ENCODE measurements at places on chromosomes 1 and 21.

DNA sequence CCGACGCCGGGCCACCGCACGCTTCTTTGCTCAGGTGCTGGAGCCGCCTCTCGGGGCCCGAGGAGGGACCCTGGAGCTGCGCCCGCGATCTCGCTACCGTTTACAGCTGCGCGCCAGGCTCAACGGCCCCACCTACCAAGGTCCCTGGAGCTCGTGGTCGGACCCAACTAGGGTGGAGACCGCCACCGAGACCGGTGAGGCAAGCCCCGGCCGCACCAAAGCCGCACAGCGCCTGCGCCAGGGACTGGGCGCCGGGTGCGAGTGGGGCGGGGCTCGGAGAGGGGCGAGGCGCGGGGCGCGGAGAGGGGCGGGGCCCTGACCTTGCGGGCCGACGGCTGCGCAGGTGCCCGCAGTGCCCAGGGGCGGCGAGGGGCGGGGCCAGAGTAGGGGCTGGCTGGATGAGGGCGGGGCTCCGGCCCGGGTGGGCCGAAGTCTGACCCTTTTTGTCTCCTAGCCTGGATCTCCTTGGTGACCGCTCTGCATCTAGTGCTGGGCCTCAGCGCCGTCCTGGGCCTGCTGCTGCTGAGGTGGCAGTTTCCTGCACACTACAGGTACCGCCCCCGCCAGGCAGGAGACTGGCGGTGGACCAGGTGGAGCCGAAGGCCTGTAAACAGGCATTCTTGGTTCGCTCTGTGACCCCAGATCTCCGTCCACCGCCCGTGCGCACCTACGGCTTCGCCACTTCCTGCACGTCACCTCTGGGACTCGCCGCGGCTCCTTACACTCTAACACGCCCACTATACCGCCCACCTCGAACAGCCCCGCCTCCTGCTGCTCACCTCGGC is 9.8 kb upstream of the CDC20 start:
- peaks cover 47% of the 10 kb centered on the region for H3K4me1 ChIP-seq
- peak overlapping the region; percentile 75 for H3K4me3 ChIP-seq
- DNase-seq: peak; percentile 97

DNA sequence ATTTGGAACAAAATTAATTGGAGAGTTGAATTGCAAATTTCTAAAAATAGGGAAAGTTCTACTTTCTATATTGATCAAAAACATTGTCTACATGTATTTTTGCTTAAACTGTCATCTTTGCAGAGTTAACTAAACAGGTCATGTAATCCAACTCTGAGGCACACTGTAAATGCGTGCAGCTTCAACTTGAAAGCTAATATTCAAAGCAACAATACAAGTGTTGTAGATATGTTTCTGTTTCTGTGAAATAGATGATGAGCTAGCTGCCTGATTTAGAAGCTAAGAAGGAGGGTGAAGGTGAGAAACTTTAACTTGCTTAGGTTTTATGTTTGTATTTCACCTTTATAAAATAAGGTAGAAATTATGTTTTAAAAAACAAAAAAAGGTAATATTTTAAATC is 77.2 kb downstream of the IVNS1ABP start:
- DNase-seq: no peak
- H3K4me3 ChIP-seq: no peak overlapping the region
- no peak overlapping the region for H3K27ac ChIP-seq
- peaks cover 9% of the 10 kb centered on the region for H3K4me1 ChIP-seq
- no peaks in the 10 kb centered on the region for H3K36me3 ChIP-seq
- no peaks in the 10 kb centered on the region for H3K27me3 ChIP-seq

GRCh38 chr1:54883349-54884102 is 3.5 kb downstream of the DHCR24 start:
- H3K27ac ChIP-seq: no peak overlapping the region
- H3K36me3 ChIP-seq: peaks cover 26% of the 10 kb centered on the region
- no peak overlapping the region for H3K4me3 ChIP-seq

DNA sequence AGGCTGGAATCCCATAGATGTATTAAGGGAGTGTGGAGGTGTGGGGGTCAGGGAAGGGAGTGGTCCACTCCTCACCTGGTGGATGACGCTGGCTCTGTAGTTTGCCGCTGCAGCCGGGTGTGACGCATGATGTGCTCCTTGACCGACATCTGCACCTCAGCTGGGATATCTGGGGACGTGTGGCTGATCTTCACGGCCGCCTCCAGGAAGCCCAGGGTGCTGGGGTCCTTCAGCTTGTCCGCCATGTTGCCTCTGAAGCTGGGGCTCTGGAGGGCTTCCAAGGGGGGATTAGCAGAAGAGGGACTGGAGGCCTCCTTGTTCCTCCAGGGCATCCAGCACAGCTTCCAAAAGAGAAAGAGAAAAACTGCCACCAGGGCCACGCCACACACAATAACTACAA is 14.1 kb downstream of the SYT6 start:
- H3K4me3 ChIP-seq: no peak overlapping the region
- H3K4me1 ChIP-seq: peaks cover 9% of the 10 kb centered on the region
- no peaks in the 10 kb centered on the region for H3K27me3 ChIP-seq
- DNase-seq: no peak
- H3K27ac ChIP-seq: no peak overlapping the region

DNA sequence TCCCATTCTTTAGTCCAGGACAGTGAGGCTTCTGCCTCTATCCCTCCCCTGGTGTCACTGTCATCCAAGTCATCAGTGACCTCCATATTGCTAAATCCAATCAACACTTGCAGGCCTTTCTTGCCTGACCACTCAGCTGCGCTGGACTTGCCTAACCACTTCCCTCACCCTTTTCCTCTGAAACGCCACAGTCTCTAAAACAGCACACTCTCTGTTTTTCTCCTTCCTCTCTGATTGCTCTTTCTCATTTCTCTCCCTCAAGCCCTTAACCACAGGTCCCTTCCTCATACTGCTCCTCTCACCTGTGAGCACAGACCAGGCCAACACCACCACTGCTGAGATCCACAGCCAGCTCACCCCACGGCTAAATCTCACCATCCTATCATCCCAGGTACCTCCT is 17.5 kb downstream of the TAL1 start:
- no peak overlapping the region for H3K4me3 ChIP-seq
- H3K27me3 ChIP-seq: peaks cover 48% of the 10 kb centered on the region
- no peaks in the 10 kb centered on the region for H3K36me3 ChIP-seq
- DNase-seq: no peak

DNA sequence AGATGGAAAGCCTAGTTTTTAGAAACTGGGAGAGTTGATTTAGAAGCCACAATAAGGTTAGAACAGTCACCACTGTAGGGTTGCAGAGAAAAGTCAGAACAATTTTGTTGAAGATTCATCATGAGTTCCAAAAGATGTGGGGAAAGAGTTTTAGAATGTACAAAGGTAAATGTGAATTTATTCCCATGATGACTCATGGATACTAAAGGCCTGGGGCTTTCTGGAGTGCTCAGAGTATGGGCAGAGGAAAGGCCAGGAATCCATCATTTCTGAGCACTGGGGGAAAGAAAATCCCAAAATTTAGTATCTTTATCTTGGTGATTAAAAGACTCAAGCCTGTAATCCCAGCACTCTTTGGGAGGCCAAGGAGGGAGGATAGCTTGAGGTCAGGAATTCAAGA is 17.8 kb downstream of the YBX1 start:
- no peak for DNase-seq
- no peak overlapping the region for H3K27ac ChIP-seq
- no peak overlapping the region for H3K4me3 ChIP-seq
- peaks cover 58% of the 10 kb centered on the region for H3K36me3 ChIP-seq
- H3K4me1 ChIP-seq: no peaks in the 10 kb centered on the region
- no peaks in the 10 kb centered on the region for H3K27me3 ChIP-seq

DNA sequence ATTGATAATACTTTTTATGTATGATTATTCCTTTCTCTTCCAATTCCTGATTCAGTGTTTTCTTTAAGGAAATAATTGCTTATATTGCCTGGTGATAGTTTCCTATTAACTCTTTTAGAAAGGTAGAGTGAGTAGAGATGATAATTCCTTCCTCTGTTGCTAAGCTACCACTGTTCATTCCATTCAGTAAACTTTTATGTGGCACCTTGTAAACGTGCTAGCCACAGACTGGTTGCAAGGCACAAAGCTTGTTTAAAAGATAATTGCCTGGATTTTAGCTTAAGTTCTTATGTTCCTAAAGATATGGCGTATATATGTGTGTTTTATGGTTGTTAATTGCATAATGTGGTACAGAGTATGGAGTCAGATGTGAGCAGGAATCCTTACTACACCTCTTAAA is 3.2 kb downstream of the ZFYVE9 start:
- H3K4me3 ChIP-seq: no peak overlapping the region
- H3K4me1 ChIP-seq: peaks cover 9% of the 10 kb centered on the region
- no peak for DNase-seq
- H3K27me3 ChIP-seq: peaks cover 15% of the 10 kb centered on the region
- H3K36me3 ChIP-seq: no peaks in the 10 kb centered on the region
- no peak overlapping the region for H3K27ac ChIP-seq

GRCh38 chr1:198373376-198373775 is 167.1 kb downstream of the ATP6V1G3 start:
- H3K36me3 ChIP-seq: no peaks in the 10 kb centered on the region
- H3K27ac ChIP-seq: no peak overlapping the region
- DNase-seq: no peak
- H3K27me3 ChIP-seq: no peaks in the 10 kb centered on the region
- no peaks in the 10 kb centered on the region for H3K4me1 ChIP-seq
- no peak overlapping the region for H3K4me3 ChIP-seq

DNA sequence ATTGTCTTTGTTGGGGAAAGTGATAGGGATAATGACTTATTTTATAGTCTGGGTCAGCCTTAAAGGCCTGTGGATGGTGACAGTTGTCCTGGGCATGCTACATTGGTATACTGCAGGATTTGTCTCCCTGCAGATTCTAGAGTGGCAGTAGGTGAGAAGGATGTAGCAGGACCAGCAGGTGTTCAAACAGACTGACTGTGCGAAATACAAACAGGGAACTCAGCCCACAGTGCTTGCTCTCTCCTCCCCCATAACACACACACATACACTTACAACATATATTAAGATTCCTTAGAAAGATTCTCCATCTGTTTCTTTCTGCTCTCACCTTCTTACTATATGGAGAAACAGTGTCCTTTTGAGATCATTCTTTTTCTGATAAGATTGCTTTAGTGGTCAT is 6.9 kb downstream of the PDE4B start:
- H3K27ac ChIP-seq: no peak overlapping the region
- no peaks in the 10 kb centered on the region for H3K4me1 ChIP-seq
- DNase-seq: no peak
- no peaks in the 10 kb centered on the region for H3K36me3 ChIP-seq
- no peak overlapping the region for H3K4me3 ChIP-seq

DNA sequence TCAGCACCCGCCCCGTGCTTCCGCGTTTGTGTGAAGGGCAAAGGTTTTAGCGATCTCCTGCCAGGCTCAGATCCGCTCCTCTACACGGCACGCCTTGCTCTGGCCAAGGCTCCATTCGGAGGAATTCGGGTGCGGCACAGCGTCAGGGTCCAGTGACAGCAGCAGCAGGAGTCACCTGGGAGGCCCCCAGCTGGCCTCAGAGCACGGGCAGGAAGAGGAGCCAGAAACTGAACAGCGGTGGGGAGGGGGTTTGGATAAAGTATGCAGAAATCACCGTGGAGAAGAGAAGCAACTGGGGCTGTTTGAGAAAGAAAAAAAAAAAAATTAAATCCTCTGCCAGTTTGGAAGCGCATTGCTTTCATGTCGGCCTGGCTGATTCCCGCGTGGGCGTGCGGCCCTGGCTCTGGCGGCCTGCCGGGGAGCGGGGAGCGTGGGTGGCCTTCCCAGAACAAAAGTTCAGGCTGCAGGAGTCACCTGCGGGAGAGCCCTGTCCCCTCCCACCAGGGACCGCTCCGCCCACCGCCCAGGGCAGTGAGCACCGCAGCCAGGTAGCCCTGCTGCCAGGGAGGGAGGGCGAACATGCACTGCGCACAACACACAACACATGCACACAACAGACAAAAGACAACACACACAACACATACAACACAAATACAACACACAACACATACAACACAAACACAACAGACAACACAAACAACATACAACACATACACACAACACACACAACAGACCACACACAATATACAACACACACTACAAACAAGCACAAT is 107.6 kb downstream of the ETS2 start:
- no peak overlapping the region for H3K27ac ChIP-seq
- H3K36me3 ChIP-seq: no peaks in the 10 kb centered on the region
- peak overlapping the region; percentile 43 for H3K4me3 ChIP-seq
- DNase-seq: peak; percentile 64
- peaks cover 24% of the 10 kb centered on the region for H3K27me3 ChIP-seq

DNA sequence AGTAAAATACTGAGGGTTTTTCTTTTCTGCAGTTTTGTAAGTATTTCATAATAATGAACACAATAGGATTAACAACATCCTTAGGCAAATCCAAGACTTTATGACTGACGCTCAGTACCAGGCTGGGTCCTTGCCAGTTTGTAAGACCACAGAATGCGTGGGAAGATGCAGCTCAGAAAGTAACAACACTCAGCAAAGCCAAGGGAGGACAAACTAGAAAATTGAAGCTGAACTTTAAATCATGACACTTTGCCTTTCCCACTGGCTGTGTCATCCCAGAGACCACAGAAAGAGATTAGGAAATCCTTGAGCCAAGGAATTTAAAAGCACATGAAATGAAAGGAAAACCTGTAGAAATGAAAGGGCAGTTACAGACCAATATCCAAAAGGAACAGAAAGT is 426.3 kb upstream of the CHRM3 start:
- H3K36me3 ChIP-seq: no peaks in the 10 kb centered on the region
- no peaks in the 10 kb centered on the region for H3K4me1 ChIP-seq
- no peaks in the 10 kb centered on the region for H3K27me3 ChIP-seq
- no peak overlapping the region for H3K27ac ChIP-seq

GRCh38 chr1:1425753-1426495 is 4.8 kb upstream of the ANKRD65 start:
- peaks cover 38% of the 10 kb centered on the region for H3K4me1 ChIP-seq
- no peaks in the 10 kb centered on the region for H3K27me3 ChIP-seq
- no peaks in the 10 kb centered on the region for H3K36me3 ChIP-seq
- H3K27ac ChIP-seq: no peak overlapping the region

GRCh38 chr1:196467230-196467925 is 140.9 kb downstream of the KCNT2 start:
- H3K4me3 ChIP-seq: no peak overlapping the region
- no peaks in the 10 kb centered on the region for H3K4me1 ChIP-seq
- DNase-seq: no peak
- peaks cover 3% of the 10 kb centered on the region for H3K36me3 ChIP-seq
- H3K27me3 ChIP-seq: no peaks in the 10 kb centered on the region

- H3K27ac ChIP-seq: no peak overlapping the region
- no peaks in the 10 kb centered on the region for H3K36me3 ChIP-seq
- no peak overlapping the region for H3K4me3 ChIP-seq
Measured at GRCh38 chr1:12666141-12666735, 22.4 kb downstream of the AADACL4 start.

DNA sequence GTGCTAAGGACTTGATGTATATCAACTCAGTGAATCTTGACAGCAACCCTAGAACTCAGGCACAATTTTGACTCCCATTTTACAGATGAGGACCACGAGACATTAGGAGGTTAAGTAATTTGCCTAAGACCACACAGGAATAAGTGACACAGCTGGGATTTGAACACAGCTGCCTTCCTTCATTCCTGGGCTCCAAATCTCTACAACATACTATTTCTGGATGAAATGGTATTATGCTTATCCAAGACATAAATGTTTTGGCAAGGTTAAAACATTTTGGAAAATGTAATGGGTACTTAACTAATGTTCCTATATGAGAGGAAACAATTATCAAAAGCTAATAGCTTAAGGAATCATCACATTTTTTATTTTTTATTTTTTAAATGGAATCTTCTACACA is 4.8 kb downstream of the CLDN8 start:
- H3K4me1 ChIP-seq: peaks cover 5% of the 10 kb centered on the region
- no peak for DNase-seq
- H3K27ac ChIP-seq: no peak overlapping the region
- H3K27me3 ChIP-seq: no peaks in the 10 kb centered on the region
- no peak overlapping the region for H3K4me3 ChIP-seq
- no peaks in the 10 kb centered on the region for H3K36me3 ChIP-seq

GRCh38 chr1:199161766-199162303 is 523.0 kb downstream of the PTPRC start:
- H3K27ac ChIP-seq: no peak overlapping the region
- no peaks in the 10 kb centered on the region for H3K36me3 ChIP-seq
- no peak overlapping the region for H3K4me3 ChIP-seq
- no peaks in the 10 kb centered on the region for H3K4me1 ChIP-seq
- no peaks in the 10 kb centered on the region for H3K27me3 ChIP-seq
- no peak for DNase-seq
